ENCODE measurements at places on chromosomes 7 and 10. TPM values are rescaled to one million over a fixed set of nuclear protein-coding genes. Genes with fewer than 3 reads are reported as not detected.

ABHD11 gene
- 7.4 TPM for polyA plus RNA-seq

CRHR2 gene
- polyA plus RNA-seq: not detected

FRMD4A gene
- not detected for polyA plus RNA-seq

CACNA2D1 gene
- not detected for polyA plus RNA-seq

PTPN12 gene
- 0.90 TPM for polyA plus RNA-seq

TWIST1 gene
- polyA plus RNA-seq: not detected

C7orf57 gene
- polyA plus RNA-seq: 0.16 TPM

PDE6C gene
- polyA plus RNA-seq: not detected

C10orf71 gene
- polyA plus RNA-seq: not detected

FEZF1 gene
- not detected for polyA plus RNA-seq

CCL24 gene
- polyA plus RNA-seq: not detected

VWDE gene
- polyA plus RNA-seq: 0.26 TPM

ABCB1 gene
- 15.4 TPM for polyA plus RNA-seq

C10orf67 gene
- polyA plus RNA-seq: 0.31 TPM

ZKSCAN1 gene
- polyA plus RNA-seq: 25.0 TPM

SCART1 gene
- polyA plus RNA-seq: 0.49 TPM

DOCK4 gene
- polyA plus RNA-seq: not detected

ENKUR gene
- polyA plus RNA-seq: not detected

PNPLA8 gene
- polyA plus RNA-seq: 20.9 TPM

FGFBP3 gene
- polyA plus RNA-seq: 2.6 TPM

MMD2 gene
- polyA plus RNA-seq: not detected

RBP4 gene
- polyA plus RNA-seq: not detected

SLC26A3 gene
- polyA plus RNA-seq: not detected

CHN2 gene
- 1.8 TPM for polyA plus RNA-seq

PLCE1 gene
- polyA plus RNA-seq: 0.20 TPM

ITGB8 gene
- not detected for polyA plus RNA-seq

GIMAP5 gene
- 679 TPM for polyA plus RNA-seq

ADAP1 gene
- 7.9 TPM for polyA plus RNA-seq

GSDME gene
- polyA plus RNA-seq: 0.46 TPM

PPP1R17 gene
- polyA plus RNA-seq: not detected

DENND2A gene
- polyA plus RNA-seq: not detected

OR6B1 gene
- polyA plus RNA-seq: not detected

RELN gene
- not detected for polyA plus RNA-seq

ELFN1 gene
- polyA plus RNA-seq: not detected

WASHC2C gene
- 4.2 TPM for polyA plus RNA-seq

SDK1 gene
- not detected for polyA plus RNA-seq

SYNPO2L gene
- not detected for polyA plus RNA-seq
